ENCODE measurements at places on chromosomes 6 and 20.

DNA sequence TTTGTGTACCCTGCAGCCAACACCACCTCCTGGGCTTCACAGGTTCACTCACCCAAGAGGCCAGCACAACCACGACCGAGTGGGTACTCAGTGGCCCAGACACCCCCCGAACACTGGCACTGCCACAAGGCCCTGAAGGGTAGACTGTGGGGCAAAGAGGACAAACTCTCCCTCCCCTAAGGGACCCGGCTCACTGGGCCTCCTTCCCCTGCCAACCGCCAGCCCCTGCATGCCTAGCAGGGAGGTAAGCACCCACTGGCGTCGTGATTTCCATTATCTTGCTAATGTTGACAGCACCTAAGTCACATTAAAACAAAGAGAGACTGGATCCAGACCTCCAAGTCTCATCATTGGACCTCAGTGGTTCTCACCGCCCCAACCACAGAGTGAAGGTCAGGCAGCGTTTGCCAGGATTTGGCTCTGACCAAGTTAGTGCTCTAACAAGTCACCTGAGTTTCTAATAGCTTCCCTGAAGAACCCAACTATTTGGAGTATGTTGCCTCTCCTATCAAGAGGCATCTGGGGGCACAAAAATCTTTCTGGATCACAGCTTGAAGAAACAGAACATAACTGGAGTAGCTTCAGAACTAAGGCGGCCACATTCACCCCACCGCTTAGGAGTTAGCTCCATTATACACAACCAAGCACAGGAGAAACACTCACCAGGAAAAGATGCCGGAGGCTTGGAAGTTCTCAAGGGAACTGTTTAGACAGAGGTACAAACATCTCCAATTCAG lies 14.0 kb upstream of the APMAP start:
- no peak for DNase-seq

GRCh38 chr20:9032758-9033157 lies 36.1 kb upstream of the PLCB4 start:
- DNase-seq = no peak

DNA sequence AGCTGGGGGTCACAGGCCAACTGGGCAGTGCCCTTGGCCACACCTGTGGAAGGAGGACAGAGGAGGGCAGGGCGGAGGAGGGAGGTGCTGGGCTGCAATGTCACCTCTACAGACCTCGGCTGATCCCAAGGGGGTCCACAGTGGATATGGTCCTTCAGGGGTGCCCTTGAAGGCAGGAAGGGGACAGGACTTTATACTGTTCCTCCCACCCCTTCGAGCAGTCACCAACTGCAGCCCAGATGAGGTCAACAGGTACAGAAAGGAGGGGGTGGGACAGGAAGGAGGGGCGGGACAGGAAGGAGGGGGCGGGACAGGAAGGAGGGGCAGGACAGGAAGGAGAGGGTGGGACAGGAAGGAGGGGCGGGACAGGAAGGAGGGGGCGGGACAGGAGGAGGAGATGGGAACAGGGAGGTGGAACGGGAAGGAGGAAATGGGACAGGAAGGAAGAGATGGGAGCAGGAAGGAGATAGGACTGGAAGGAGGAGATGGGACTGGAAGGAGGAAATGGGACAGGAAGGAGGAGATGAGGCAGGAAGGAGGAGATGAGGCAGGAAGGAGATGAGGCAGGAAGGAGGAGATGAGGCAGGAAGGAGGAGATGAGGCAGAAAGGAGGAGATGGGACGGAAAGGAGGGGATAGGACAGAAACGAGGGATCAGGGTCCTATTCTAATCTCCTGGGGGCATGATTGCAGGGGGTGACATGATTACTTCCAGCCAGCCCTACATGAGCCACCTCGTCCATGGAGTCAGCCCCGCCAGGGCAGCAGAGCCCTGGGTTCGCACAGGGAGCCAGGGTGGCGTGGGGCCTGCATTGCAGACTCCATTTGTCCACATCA lies 19.4 kb upstream of the MRGBP start:
- no peak for DNase-seq

GRCh38 chr6:33654831-33655554 lies 33.9 kb downstream of the ITPR3 start:
- no peak for DNase-seq

GRCh38 chr20:15976047-15976736 lies 597.1 kb downstream of the KIF16B start:
- DNase-seq = no peak

DNA sequence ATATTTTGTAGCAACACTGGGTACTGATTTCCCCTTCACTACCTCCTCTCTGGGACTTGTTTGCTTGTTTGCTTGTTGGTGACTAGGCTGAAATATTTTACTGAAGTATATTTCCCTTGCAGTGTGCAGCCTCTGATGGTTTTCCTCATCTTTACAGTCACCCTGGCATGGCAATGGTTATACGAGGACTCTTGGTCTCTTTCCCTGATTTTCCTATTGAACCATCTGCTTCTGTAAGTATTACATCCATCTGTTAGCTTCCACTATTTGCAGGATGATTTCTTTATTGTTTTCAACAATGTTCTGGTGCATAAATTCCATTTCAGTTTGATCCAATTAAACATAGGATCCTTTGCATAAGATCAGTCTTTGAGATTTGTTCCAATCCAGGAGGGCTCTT lies 465.1 kb downstream of the MEI4 start:
- no peak for DNase-seq

DNA sequence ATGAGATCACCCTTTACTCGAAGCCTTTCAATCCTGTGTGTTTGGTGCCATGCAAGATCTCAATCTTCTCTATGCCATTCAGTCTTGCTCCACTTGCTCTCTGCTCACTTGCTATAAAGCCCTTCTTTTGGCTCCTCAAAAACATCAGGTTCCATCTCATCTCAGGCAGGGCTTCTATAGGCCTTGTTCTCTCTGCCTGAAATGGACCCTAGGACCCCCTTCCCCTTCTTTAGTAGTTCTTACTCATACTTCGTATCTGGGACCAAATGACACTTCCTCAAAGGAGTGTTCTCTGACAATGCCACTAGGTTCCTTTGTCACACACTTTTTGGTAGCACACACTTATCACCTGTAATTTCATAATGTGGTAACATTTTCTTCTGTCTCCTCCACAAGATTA lies 116.7 kb upstream of the FAM184A start:
- no peak for DNase-seq

DNA sequence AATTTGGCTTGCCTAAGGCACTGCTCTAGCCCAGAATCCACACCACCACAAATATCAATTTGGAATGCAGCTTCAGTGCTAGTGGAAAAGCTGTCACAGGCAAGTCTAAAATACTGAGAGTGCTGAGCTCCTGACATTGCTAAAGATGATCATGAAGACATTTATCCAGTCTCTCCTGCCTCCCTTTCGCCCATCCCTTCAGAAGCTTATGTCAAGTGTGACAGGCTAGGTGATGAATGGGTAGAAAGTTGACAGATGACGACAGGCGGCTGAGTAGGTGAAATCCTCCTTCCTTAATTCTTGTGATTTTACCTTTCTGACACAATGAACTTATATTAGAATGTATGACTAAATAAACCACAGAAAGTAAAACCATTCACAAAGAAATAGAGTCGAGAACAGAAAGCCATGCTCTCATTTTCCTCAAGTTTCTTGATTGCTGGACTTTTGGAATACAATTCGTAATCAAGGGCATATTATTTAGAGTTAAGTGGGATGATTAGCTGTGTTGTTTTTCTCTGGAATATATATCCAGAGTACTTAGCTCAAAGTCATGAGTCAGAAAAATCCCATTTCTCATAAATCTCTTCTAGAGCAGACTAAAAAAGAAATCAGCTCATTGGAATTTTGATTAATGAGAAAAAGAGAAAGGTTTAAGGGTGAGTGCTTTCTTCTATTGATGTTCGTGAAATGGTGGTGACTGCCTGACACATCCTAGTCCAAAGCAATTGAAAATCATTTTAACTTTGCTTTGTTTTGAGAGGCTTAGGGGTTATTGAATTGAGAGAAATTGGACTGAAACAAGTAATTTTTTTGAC lies 1228.2 kb upstream of the CITED2 start:
- DNase-seq = no peak

All from non-pigmented ciliary epithelial cell (primary cell).